Skeletal muscle cell (primary cell): ENCODE measurements at places on chromosomes 1 and 21.

GRCh38 chr1:200483491-200484143 is 73.8 kb upstream of the ZNF281 start:
- peak; percentile 99 for DNase-seq

- no peak for DNase-seq
Observed at GRCh38 chr1:1684031-1684681, 8.4 kb downstream of the SLC35E2B start.

DNA sequence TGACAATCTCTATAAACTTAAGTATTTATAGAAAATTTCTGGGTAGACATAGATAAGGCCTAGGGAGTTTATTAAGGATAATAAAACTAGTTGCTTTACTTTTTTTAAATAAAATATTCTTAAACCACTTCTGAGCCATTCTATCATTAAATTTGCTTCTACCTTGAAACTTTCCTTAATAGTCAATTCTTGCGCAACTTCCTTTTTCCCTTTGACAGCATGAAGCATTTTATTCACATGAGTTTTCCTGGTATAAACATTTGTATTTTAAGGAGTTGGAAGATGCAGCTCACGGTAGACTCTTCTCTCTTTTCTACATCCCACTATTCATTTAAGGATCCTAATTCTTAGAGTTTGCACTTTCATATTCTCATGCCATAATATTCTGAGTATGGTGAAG is 75.8 kb upstream of the DPH5 start:
- peak; percentile 8 for DNase-seq

DNA sequence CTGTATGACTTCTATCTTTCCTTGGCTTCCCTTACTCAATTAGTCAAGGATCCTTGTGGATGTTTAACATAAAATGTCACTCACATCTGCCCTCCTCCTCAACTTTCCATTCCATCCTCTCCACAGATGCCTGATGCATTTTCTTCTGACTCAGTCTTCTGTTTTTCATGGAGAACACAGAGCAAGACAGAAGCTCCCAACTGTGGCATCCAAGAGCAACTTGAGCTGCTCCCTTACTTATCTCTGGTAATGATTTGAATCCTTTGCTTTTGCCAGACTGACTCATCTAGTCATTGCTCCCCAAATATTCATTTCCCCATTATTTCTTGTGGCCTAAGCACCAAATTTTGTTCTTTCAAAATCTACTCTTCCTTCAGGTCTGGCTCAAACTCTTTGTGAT is 120.6 kb downstream of the LYPLAL1 start:
- no peak for DNase-seq

DNA sequence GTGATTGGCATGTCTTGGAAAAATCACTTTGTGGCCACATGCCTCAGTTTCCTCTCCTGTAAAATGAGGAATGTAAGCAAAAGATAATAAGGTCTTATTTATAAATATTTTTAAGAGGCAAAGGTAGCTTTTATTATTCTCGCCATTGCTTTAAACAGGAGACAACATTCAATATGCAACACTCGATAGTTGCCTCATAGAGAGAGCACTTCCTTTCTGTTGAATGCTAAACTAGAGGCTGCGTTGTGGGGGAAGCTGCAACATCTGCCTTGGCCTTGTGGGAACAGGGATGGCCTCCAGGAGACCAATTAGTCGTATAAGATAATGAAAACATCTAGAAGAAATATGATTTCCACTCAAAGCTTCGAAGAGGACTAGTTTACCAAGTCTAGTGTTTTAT is 3.5 kb downstream of the OSCP1 start:
- DNase-seq: no peak

DNA sequence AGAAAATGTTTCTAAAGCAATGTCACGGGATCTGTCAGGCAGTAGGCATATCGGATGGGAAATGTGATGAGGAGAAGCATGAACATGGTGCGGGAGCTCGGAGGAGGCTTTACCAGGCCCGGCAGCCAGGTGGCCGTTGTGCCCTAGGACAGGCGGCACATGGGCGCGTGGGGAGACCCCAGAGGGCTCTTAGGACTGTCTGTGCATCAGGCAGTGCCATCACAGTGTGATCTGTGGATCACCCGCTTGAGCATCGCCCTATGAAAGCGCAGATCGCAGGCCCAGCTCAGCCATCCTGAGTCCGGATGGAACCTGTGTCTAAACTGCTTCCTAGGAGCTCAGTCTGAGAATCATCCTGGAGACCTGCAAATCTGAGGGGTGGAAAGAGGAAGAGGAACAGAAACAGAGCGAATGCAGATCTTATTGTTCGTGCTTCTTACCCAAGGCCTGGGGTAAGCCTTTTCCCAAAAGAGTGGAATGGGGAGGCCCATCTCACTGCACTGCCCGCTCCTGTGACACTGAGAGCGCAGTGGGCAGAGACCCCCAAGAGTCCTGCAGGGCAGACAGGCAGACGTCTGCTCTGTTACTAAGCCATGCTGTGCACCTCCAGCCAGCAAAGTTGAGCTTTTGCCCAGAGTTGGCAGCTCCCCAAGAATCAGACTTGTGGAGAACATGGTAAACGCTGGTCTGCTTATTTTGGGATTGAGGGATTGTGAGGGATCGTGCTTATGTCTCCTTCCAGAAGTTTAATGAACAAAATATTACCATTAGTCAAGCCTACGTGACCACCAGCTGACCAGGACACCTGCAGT is 251.0 kb downstream of the RHOU start:
- no peak for DNase-seq

GRCh38 chr1:243672539-243673074 is 177.4 kb downstream of the AKT3 start:
- no peak for DNase-seq
